ENCODE measurements at places on chromosomes 11 and 22.

DNA sequence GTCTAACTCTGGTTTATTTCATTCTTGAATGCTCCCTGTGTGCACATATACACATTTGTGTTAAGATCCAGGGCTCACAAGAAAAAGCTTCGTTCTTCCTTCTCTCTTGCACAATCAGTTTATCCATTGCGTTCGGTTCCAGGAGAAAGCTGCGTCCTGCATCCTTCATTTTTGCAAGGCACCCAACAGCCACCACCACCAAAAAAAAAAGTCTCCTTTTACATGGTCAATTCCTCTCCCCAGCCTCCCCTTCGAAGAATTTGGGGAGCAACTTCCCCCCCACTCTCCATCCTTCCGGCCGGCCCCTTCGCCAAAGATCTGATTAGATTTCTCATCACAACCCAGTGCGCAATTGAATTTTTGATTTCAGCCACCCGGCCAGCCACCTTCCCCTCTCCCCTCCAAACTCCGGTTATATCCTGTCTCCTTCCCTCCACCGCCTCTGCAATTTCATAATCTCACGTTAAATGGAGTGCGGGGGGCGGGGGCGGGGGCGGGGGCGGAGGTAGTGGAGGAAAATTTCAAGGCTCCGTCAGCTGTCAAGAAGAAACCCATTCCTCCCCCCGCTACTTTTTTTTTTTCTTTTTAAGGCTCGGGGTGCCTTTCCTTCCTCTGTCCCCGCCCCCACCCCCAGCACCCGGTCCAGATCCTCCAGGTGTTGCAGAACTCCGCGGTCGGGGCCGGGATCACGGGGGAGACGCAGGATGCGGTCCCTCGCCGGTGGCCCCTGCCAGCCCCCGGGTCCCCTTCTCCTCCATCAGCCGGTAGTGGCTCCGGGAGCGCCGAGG is 1166.5 kb downstream of the LRRC4C start:
- no peak for DNase-seq

DNA sequence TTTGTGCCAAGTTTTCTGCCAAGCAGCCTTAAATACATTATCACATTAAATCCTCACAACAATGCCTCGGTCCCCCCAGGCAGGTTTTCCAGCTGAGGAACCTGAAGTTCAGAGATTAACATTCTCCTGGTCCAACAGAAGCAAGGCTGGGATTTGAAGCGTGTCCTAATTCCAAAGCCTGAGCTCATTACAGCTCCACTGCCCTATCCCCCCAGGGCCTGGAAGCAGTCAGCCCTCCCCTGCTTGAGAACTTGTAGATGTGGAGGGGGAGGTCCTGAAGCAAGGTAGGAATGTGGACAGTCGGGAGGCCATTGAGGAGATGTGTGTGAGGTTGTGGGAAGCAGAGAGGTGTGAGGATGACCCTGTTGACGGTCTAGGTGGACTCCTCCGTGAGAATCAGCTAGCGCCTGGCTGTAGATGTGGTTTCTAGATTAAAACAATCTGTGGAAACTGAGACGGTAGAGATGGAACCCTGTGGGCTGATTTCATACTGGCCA is 8.1 kb downstream of the GRAMD1B start:
- DNase-seq: no peak

DNA sequence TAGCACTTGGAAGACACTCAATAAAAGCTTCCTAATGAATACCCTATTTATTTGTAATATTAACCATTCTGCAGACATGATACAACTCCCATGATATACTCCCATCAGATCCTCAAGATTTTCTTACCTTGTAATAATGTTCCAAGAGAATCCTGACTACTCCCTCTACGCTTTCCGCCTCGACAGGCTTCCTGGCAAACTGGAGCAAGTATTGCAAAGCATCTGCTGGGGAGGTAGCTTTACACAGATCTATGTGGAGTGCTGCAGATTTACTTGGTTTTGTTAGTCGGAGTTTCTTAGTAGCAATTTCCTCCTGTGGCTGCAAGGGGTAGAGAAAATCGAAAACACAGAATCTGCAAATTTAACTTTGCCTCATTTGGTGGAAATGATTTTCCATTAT is 3.5 kb downstream of the INTS4 start:
- no peak for DNase-seq

GRCh38 chr11:111814106-111814505 is 47.9 kb upstream of the PPP2R1B start:
- no peak for DNase-seq

GRCh38 chr11:35063488-35063931 is 75.5 kb upstream of the CD44 start:
- DNase-seq: no peak

GRCh38 chr22:35426801-35427140 is 26.8 kb downstream of the MCM5 start:
- no peak for DNase-seq

DNA sequence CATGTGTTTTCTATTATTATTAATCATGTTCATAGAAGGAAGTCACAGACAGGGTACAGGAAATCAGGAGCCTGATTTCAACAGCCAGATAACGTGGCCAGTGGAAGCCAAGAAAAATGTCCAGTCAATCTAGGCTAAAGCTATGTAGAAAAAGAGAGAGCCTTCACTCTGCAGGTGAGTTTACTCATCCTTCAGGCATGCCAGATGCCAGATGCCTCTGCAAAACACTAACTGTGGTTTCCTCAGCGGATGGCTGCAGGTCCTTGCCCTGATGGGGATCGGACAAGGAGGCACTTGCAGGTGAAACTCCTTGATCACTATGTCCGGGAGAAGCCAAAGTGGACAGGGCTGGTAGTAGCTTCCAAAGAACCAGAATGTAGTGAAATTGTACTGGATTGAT is 962.3 kb upstream of the RAG2 start:
- DNase-seq: no peak

DNA sequence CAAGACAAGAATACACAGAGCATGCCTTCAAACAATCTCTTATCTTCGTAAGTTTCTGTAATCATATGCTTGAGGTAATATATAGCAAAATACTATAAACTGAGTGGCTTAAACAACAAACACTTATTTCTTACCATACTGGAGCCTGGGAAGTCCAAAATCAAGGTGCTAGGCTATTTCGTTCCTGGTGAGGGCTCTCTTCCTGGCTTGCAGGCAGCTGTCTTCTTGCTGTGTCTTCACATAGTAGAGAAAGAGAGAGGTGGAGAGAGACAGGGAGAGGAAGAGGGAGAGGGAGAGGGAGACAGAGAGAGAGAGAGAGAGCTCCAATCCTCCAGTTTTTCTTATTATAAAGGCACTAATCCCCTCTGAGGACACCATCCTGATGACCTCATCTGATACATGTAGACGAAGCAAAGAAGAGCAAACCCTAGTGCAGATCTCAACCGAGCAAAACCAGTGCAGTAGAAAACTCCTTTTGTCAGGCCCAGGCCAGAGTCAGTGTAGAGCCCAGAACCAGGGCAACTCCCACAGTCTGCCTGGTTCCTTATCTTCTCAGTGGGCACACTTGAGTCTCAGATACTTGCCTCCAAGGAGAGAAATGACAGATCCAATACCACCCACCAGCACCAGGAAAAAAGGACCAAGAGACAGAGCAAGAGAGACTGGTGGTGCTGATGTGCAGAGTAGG is 297.1 kb upstream of the NCAM1 start:
- no peak for DNase-seq

GRCh38 chr11:88357323-88358039 is 19.9 kb upstream of the CTSC start:
- peak; percentile 37 for DNase-seq

GRCh38 chr11:88433536-88434230 is 96.1 kb upstream of the CTSC start:
- no peak for DNase-seq

DNA sequence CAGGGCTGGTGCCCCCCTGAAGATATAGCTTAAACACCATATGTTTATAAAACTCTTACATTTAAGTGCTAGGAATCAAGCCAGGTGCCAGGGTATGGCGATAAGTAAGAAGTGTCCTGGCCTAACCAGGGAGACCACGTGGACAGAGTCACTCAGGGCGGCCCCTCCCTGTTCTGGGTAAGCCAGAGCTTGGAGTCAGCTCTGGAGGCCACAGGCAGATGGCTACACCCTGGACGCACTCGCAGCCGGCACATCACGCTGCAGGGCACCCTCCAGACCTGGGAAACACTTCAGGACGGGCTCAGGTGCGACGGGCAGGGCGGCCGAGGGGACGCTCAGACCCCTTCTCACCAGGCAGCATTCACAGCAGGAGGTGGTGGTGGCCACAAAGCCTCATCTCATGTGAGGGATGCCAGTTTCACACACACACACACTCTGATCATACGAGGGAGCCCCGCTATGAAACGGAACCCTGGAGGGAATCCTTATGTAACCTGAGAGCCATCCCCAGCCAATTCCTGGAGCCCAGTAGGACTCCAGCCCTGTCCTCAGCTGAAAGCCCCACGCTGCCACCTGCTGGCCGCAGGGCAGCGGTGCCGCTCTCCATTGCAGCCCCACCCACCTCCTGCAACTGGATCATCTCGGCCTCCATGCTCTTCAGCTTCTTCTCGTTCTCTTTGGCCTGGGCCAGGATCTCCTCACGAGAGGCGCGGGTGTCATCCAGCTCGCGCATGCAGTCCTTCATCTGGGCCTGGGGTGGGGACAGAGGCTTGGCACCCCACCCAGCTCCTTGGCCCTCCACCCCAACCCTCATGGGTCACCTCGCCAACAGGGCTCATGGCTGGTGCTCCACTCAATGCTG is 33.4 kb downstream of the APOL1 start:
- peak; percentile 87 for DNase-seq

DNA sequence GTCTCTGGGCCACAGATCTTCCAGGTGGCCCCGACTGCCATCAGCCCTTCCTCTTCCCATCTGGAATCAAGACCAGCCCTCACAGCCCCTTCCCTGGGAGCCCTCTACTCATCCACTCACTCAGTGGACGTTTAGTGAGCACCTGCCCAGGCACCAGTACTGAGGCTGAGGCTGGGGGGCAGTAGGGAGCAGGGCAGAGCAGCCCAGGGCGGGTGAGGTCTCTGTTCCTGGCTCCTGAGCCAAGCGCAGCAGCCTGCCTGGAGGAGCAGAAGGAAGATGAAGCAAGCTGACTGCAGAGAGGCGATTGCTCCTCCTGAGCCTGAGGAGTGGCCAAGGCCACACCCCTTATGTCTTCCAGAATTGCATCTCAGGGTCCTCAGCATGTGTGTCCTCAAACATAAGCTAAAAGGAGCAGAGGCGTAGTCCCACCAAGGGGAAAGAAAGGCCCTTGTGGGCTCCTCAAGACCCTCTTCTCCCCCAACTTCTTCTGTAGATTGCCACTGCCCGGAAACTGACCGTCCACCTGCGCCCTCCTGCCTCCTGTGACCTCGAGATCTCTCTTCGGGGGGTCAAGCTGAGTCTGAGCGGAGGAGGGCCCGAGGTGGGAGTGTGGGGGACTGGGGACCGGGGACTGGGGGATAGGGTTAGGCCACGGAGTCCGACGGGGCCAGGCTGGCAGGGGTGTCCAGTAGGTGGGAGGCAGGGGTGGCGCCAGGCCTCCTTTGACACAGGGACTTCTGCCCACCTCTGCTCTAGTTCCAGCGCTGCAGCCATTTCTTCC is 5.8 kb downstream of the MAPK8IP2 start:
- peak; percentile 65 for DNase-seq

DNA sequence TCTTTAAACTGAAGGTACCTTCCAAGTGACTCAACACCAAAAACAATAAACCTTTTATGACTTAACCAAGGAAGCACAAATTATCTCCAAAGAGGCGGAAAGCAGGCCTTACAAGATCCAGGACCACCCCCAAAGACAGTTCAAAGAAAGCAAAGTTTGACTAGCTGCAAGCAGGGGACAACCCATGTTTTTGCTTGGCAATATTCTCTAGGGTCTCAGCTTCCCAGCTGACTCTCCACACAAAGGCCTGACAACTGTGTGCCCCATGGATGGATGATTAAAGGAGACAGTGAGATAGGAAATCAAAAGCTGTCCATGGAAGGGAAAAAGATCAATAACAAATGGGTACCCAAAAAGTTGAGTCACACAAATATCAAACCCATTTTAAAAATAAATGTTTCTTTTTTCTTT is 232.2 kb downstream of the DDX10 start:
- DNase-seq: no peak

DNA sequence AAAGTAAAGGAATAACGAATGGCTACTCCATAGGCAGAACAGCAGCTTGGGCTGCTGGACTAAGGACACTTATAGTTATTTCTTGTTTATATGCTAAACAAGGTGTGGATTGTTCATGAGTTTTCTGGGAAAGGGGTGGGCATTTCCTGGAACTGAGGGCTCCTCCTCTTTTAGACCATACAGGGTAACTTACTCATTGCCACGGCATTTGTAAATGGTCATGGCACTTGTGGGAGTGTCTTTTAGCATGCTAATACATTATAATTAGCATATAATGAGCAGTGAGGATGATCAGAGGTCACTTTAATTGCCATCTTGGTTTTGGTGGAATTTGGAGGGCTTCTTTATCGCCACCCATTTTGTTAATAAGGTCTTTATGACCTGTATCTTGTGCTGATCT is 7.0 kb downstream of the OR4X1 start:
- DNase-seq: no peak

GRCh38 chr22:30978304-30978962 is 9.4 kb downstream of the TUG1 start:
- DNase-seq: no peak

GRCh38 chr11:122656631-122657101 is 1.1 kb downstream of the UBASH3B start:
- DNase-seq: peak; percentile 40

DNA sequence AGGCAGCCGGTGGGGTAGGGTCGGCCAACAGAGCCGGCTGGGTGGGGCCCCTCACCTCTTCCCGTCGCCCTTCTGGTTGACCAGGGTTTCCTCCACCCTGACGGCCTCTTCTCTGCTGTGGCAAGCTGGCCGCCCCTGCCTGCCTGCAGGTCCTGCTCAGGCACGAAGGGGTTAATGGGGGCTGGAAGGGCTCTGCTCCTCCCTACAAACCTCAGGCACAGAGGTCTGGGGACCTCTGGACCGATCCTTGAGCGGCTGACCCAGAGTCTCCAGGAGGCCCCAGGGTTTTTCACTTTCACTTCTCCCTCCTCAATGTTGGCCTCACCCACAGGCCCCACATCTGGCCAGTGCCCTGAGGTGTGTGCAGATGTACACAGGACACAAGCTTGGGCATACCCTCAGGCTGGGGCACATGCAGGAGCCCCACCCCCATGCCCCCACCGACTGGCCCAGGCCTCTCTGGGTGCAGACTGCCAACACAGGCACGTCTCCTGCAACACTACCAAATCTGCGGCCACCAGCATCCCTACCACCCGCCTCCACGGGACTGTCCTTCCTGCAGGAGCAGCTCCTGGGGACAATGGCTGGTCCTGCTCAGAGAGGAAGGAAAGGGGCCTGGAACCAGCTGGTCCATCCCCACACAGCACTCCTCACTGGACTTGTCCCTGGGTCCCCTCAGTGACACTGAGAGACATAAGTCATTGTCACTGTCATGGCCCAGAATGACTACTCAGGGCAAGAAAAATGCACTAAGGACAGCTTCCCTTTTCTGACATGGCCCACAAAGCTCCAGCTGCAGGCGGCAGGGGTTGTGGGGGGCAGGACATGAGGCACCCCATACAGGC is 3.2 kb upstream of the TBX1 start:
- DNase-seq: peak; percentile 71

- no peak for DNase-seq
Measured at GRCh38 chr22:30380011-30380410, 7.2 kb downstream of the RNF215 start.

GRCh38 chr11:22920939-22921565 is 60.8 kb upstream of the CCDC179 start:
- peak; percentile 11 for DNase-seq

GRCh38 chr22:22789922-22790845 is 97.4 kb upstream of the IGLL5 start:
- DNase-seq: no peak
